Stimulated activated CD4-positive, alpha-beta T cell treated with anti-CD3 and anti-CD28 coated beads, Interleukin-1b, Interleukin-23, amount 100 ng/mL, for 1 hour (primary cell): ENCODE measurements at places on chromosomes 1 and 21.

DNA sequence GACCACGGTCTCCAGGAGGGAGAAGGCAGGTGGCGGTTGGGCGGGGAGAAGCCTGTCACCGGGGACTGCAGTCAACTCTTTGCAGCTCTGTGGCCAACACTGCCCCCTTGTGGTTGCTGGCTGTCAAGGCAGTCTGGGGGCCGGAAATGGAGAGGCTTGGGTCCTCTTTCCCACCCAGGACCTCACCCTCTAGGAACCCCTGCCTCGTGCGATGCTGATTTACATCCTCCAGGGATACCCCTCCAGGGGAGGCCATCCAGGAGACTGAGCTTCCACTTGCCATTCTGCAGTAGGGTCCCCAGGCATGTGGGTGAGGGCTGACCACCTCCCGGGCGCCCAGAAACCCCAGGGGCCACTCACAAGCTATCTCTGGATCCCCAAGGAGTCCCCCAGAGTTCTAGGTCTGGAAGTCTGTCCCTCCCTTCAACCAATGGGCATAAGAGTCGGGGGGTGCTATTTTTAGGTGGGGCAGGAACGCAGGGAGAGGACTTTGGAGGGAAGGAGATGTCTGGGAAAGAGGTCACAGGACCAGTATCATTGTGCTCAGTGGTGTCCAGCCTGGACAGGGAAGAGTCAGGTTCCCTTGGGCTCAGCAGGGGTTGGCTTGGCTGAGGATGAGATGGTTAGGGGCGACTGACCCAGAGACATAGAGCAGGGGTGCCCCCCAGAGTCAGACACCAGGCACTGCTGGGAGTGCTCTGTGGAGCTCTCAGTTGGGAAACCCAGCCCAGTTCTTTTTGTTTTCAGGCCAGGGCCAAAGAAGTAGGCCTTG is 7.1 kb upstream of the GPR61 start:
- DNase-seq, result peak; percentile 88

- no peak for DNase-seq
Measured at GRCh38 chr21:25742900-25743299, 8.1 kb downstream of the GABPA start.

DNA sequence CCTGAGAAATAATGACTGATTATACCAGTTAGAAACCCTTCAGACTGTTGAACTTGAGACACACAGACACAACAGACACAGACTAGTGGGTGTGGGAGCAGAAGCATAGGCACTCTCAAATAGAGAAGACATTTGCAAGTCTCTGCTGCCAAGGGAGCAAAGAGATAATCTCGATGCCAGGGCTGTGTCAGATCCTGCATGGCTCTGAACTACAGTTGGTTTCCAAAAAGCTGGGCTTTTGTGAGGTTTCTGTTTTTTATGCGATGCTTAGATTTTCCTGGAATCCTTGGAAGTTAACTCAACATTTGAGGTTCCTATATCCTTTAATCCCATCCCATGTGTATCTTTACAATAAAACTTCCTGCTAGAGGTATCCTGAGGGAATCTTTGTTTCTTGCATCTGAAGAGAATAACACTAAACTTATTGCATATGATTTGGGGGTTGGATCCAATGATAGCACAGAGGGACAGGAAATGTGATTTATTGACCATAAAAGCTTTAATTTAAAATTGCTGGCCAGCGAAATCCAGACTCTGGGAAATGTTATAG is 236.4 kb downstream of the SPATA17 start:
- DNase-seq, result no peak

- no peak for DNase-seq
Measured at GRCh38 chr1:25074351-25075227, 144.5 kb upstream of the RUNX3 start.

DNA sequence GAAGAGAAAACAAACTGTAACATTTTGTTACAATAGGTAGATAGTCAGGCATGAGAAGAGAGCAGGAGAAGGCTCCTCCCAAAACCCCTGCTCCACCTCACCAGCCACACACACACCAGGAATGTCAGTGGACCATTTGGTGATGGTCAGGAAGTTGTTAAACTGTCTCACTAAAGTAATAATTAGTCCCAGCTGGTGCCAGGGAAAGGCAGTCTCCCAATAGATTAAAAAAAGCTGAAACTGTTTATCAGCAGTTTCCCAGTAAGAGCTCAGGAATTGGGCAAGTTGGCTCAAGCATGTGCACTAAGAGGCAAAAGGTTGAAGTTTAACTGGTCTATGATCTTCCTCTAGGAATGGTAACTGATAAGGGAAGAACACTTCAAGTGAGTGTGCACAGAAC is 249.6 kb downstream of the COL11A1 start:
- DNase-seq, result no peak

- peak; percentile 4 for DNase-seq
Measured at GRCh38 chr21:17513214-17514123, 626 bp downstream of the CXADR start.
